ENCODE measurements at places on chromosomes 11 and 22. TPM values are rescaled to one million over a fixed set of nuclear protein-coding genes. Genes with fewer than 3 reads are reported as not detected.

The CD3E gene
- 3.6 TPM for polyA plus RNA-seq

The OR52I2 gene
- polyA plus RNA-seq: not detected

The TOLLIP gene
- polyA plus RNA-seq: 53.4 TPM

The NCF4 gene
- polyA plus RNA-seq: 11.9 TPM

The GGT5 gene
- 101 TPM for polyA plus RNA-seq

The ANKK1 gene
- polyA plus RNA-seq: 0.32 TPM

The AMPD3 gene
- 2.4 TPM for polyA plus RNA-seq

The TREH gene
- 1.0 TPM for polyA plus RNA-seq

The TSGA10IP gene
- 0.09 TPM for polyA plus RNA-seq

The GAB4 gene
- not detected for polyA plus RNA-seq

The MPPED2 gene
- polyA plus RNA-seq: 3.0 TPM

The WT1 gene
- polyA plus RNA-seq: 0.05 TPM

The NTM gene
- polyA plus RNA-seq: 3.8 TPM

The CALCB gene
- 0.08 TPM for polyA plus RNA-seq

The NAALADL1 gene
- polyA plus RNA-seq: 38.1 TPM
